ENCODE measurements at places on chromosomes 2 and 18.

DNA sequence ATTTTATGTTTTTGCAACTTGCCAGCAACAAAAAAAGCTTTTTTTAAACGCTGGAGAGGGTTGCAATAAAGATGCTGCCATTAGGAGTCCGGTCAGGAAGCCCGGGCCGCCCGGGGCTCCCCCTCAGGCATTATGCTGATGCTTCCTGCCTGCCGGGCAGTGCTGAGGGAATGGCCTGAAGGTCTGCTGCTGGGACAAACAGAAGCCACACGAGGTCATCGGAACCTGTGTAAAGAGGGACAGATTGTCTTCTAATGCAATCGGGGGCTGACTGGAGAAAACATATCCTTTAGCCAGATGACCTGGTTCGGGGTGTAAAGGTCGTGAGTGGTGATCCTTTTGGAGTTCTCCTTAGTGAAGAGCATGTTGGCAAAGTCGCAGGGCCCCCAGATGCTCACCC is 2.3 kb downstream of the IMPA2 start:
- DNase-seq, result no peak

GRCh38 chr2:9392898-9393765 is 30.2 kb downstream of the ITGB1BP1 start:
- no peak for DNase-seq

GRCh38 chr2:222964376-222965031 is 87.5 kb upstream of the KCNE4 start:
- no peak for DNase-seq

DNA sequence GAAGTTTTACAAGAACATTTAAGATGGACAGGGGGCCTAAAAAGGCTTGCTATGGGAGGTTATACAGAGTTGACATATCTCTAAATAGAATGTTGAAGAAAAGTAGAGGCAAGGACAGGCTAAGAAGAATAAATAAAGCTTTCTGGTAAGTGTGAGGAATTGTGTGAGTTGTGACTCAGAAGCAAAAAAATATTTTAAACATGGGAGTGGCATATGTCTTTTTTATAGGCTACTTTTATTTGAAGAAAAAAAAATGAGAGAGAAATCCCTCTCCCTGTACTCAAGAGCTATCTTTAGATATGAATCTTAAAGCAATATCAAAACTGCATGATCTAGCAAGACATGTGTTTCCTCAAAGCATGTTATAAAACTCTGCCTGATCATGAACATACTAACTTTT is 41.1 kb downstream of the RAB3GAP1 start:
- no peak for DNase-seq

All from NCI-H524 treated with DMSO at 0.1 percent for 48 hours (cell line).